Immature natural killer cell (primary cell): ENCODE measurements at places on chromosomes 16 and 17.

GRCh38 chr17:81967533-81968395 is 6.8 kb upstream of the NOTUM start:
- DNase-seq, result peak; percentile 57

- DNase-seq, result no peak
Observed at GRCh38 chr17:72887917-72888316, 204.6 kb downstream of the SLC39A11 start.

DNA sequence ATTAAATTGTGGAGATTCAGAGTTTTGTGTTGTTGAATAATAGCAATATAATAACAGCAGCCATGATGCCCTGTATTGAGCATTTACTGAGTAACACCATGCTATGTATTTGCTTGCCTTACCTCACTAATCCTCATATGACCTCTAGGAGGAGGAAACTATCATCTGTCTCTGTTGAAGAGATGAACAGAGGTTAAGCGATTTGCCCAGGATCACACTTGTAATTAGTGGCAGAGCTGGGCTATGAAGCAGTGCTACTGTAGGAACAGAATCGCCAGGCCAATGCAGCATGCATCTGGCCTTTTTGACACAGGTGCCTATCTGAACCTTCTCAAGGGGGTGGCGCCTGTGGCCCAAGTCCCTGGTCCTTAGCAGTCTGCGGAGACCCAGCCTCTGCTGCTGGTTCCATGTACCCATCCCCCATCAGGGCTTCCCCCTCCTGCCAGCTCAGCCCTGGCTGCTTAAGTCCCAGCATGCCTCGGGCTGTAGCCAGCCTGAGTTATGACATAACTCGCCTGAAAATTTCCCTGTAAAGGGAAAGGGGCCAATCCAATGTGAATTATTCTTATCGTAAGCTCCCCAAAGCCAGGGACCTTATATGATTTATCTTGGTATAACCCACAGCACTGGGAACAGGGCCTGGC is 50.4 kb upstream of the HS3ST2 start:
- DNase-seq, result no peak

DNA sequence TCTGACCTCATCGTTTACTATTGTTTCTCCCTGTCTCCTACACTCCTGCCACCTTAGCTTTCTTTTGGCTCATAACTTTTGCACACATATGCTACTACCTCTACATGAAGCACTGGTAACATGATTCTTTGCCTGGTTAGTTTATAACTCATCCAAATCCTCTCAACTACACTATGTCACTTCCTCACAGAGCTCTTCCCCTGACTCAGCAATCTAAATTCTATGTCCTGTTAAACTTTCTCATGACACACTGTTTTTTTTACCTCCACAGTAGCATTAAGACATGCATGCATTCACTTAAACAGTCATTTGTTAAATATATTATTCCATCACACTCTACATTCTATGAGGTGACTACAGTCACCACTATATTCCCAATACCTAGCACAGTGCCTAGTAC is 19.7 kb downstream of the APPBP2 start:
- no peak for DNase-seq

DNA sequence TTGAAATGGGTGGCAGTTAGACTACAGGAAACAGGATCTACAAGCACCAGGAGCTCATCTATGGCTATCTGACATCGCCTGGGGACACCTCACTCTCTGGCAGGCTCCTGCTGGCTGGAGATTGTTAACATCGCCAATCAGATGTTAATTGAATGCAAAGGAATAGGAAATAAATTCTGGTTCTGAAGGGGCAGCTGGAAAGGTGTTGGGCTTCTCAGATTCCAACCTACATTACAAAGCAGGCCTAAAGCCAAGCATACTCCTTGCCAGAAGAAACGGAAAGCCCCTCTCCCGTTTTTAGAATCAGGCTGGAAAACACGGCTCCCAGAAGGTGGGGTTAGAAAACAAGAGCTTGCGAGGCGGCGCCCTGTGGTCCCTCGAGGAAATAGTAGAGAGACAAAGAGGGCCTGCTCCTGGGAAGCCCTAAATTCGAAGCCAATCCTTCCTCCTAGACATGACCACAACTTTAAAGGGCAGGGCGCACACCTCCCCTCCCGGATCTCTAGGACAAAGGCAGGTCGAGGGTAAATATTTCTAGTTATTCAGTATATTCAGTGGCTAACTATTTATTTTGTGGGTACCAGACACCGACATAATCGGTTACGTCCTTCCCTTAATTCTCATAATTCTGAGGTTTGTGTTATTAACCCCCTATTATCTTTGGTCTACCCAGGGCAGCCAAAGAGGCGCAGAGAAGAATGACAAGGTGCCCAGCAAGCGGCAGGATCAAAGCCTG is 763 bp upstream of the TOM1L1 start:
- DNase-seq, result no peak

- no peak for DNase-seq
Observed at GRCh38 chr17:49766918-49767530, 3.1 kb upstream of the FAM117A start.

DNA sequence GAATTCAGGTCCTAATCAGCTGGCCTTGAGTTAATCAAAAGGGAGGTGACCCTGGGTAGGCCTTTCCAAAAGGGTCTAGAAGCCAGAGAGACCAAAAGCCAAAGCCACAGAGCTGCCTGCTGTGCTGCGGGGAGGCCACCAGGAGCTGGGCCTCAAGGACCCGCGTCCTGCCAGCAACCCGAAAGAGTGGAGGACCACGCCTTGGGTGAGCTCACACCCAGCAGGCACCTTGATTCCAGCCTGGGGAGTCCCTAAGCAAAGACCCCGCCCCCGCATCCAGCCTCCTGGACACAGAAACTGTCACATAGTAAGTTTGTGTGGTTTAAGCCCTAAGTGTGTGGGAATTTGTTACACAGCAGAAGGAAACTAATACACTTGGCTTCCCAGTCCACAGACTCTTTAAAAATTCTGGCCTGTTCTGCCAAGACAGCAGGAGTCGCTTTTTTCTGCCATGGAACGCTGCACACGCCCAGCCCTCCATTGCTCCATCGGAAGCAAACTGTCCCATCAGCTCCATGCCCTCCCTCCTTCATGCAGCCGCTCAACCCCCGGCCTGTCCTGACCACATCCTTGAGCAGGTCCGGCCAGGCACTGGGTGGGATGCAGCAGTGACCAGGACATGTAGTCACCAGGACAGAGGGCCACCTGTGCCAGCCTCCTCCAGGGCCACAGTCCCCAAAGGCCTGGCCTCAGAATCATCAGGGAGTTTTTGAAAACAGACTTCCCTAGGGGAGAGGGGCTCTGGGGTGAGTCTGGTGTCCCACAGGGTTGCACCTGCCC is 20.9 kb upstream of the RASD1 start:
- no peak for DNase-seq

GRCh38 chr16:27401768-27402568 is at the start of gene IL21R:
Gene IL21R (plus strand): TSS chr16:27402174. CDS start chr16:27430072, 27,898 bp downstream.
- DNase-seq, result peak; percentile 95

DNA sequence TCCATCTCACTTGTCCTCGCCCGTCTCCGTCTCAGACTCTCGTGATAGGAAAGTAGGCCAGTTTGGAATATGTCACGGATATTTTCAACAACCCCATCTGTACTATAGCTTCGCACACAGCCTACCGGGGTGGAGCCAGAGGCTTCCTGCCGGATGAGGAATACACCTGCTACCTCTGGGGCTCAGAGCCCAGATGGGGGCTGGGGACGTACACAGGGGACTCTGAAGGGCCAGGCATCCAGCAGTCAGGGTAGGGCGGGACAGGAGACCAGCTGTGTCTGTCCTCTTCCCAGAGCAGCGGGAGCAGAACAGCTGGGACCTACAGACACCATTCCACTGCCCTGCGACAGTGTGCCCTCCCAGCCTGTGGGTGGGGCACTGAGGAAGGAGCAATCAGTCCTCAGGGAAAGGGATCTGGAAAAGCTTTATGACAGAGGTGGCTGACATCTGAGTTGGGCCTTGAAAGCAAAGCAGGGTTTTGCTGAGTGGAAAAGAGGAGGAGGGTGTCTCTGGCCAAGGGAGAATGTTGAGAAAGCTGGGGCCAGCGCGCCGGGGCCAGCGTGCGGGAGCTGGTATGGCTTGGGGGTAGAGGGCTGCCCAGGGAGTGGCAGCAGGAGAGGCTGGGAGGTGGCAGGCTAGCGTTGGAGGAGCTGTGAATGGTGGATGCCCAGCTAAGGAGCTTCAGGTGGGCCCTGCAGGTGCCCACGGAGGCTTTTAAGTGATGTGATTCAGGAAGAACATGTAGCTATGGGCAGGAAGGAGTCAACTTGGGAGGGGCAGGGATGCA is 11.5 kb upstream of the SRCIN1 start:
- DNase-seq, result no peak

DNA sequence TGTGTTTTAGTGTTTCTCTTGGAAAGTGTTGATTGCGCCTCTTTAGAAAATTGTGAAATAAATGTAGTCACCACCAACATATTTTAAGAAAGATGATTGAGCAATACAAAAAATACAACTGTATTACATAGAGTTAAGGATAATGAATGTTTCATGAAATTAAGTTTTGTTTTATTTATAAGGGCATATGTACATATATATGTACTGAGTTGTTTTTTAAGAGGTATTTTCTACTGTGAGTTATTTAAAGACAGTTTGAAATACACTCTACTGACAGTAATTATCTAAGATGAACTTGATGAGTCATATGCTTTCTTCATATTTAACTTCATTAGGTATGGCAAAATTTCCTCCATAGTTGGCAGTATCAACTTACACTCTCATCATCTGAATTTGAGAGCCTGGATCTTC is 411.7 kb downstream of the HS3ST3B1 start:
- no peak for DNase-seq

- no peak for DNase-seq
Observed at GRCh38 chr16:51922476-51922875, 624.5 kb downstream of the TOX3 start.

DNA sequence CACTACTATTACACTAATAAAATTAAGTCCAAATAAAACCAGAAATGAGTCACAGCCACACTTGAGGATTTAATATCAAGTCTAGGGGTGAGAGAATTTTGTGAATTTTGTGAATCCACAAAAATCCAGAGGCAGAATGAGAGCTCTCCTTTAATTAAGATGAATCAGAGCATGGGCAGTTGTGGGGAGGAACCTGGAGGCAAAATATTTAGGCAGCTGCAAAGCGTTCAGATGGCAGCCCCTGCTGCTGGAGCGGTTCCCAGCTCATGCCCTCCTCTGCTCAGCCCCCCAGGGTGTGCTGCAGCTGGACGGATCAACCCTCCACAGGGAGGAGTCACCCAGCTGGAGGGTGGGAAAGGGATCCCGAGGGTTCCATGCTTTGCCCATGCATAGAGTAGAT is 43.4 kb upstream of the IRX6 start:
- DNase-seq, result no peak
